ENCODE measurements at places on chromosomes 3 and 15.
A peak's percentile ranks its signal among the peaks of the same experiment; 100 is the strongest.

GRCh38 chr15:70234256-70234905, 136.7 kb upstream of the TLE3 start:
- no peak for DNase-seq

- no peak for DNase-seq
Measured at GRCh38 chr3:120144267-120144666, 50.0 kb upstream of the GSK3B start.

DNA sequence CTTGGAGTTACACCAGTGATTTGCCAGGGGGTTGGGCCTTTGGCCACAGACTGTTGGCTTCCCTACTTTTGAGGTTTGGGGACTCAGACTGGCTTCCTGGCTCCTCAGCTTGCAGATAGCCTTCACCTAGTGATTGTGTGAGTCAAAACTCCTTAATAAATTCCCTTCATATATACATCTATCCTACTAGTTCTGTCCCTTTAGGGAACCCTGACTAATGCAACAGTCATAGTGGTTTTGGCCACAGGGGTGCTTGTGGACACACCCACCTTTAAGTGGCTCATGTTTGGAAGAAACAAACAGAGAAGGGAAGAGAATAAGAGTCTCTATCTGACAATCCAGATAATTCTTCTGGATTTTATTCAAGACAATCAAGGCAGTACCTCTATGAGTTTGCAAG, 457.7 kb downstream of the EPHA3 start:
- DNase-seq = no peak

DNA sequence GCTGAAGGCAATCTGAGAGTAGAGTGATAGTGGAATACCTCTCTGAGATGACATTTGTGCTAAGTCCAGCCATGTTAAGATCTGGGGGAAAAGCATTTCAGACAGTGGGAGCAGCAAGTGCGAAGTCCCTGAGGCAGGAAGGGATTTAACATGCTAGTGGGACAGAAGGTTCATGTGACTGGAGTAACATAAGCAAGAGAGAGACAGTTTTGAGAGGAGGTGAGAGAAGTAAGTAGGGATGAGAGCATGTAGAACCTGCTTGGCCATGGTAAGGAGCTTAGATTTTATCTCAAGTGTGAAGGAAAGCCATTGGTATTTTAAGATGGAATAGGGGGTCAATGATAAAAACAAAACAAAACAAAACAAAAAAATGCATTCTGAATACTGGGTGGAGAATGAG, 358.6 kb upstream of the KCNH8 start:
- no peak for DNase-seq

DNA sequence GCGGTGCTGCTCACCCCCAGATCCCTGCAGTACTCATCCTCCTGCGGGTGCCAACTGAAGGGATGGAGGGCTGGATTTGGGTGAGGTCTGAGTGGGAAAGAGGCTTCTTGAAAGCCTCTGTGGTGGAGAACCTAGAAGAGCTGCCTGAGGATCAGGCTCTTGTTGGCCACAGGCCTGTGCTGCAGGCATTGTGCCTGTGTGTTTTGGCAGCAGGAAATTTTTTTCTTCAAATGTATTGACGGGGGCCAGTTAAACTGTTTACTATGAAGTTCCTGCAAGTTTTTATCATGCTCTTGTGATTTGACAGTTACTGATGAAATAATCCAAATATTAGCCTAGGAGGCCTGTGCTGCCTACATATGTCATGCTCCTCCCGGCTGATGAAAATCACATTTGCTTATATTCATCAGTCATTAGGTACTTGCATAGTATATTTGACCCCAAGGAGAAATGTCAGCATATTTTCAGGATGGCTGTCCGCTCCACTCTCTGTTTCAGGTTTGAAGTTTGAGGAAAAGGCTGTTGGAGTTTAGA, 103.1 kb downstream of the THSD4 start:
- no peak for DNase-seq

- no peak for DNase-seq
Measured at GRCh38 chr3:66145408-66145733, 75.4 kb upstream of the SLC25A26 start.

- DNase-seq = peak; percentile 90
Measured at GRCh38 chr3:190862209-190863118, at the start of gene GMNC. GMNC (minus strand) TSS chr3:190862694; CDS start chr3:190862615, 79 bp downstream.

- no peak for DNase-seq
Measured at GRCh38 chr3:122217901-122218300, 34.4 kb downstream of the CASR start.

DNA sequence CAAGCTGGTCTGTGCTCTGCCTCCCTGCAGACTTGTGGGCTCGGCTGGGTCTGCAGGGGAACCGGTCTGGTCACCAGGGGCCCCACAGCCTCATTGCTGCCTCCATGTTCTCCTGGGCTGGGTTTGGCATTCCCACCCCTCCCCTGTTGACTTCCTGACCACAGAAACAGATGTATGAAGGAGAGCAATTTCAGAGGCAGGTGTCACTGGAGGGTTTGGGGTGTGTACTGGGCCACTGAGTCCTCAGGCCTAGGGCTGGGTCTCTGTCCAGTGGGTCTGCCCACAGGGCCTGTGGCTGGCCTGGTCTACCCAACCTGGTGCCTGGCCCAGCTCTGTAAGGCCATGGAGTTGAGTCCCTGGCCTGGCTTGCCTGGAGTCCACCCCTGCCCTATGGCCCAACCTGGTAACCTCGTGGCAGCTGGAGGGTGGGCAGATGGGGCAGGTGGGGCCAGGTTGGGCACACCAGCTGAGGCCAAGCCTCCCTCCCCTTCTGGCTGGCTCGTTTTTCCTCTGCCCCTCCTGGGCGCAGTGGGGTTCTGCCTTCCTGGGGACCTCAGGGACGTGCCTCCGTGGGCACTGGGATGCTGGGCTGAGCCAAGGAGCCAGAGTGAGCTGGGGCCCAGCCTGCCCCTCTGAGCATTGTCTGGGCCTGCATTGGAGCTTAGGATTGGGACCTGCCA, 20.8 kb downstream of the PLXNA1 start:
- DNase-seq = no peak

- no peak for DNase-seq
Measured at GRCh38 chr15:81894061-81894460, 151.8 kb downstream of the MEX3B start.

DNA sequence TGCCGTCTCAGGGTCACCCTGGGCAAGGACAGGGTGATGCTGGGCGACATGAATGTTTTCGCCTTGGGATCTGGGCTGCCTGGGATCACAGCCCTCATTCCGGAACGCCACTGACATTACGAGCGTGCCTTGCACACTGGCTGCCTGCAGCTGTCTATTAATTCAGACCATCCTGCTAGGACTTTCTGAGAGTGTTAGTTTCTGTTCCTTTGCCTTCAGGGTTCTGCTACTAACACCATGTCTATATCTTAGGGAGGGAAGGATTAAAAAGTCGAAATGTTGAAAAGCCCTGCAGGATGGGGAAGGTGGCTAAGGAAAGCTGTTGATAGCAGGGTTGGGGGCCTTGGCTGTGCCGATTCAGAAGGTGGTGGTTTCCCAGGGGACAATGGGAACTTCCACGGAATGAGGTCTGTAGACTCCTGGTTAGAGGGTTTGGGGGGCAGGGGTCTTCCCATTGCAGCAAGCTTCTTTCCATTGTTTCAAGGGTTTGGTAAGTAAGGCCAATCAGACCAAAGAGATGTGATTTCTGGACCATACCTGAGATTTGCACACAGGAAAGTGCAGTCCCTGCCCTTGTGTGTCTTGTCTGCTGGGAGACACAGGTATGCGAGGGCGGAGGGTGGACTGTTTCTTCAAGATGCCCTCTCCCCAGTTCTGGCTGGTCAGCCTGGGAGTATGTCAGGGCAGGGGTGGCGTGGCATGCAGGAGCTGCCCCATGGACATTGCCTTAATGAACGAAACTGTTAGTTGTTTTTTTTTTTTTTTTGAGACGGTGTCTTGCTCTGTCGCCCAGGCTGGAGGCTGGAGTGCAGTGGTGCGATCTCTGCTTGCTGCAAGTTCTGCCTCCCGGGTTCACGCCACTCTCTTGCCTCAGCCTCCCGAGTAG, 50.9 kb downstream of the RGMA start:
- no peak for DNase-seq

DNA sequence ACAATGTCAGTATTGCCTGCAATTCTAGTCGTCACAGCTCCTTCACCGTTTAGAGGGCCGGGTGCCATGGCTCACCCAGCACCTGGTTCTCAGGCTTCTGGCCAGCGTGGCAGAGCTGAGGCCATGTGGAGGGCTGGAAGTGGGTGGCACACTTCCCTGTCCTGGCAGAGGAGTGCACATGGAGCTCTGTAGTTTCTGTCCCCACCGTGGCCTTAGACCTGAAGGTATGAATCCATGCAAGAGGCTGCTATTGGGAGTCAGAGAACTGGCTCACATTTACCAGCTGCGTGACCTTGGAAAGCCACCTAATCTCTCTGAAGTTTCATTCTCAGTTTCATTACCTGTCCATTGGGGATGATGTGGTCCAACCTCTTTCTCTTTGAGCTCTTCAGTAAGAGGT, 22.2 kb downstream of the EPHB1 start:
- DNase-seq = no peak

DNA sequence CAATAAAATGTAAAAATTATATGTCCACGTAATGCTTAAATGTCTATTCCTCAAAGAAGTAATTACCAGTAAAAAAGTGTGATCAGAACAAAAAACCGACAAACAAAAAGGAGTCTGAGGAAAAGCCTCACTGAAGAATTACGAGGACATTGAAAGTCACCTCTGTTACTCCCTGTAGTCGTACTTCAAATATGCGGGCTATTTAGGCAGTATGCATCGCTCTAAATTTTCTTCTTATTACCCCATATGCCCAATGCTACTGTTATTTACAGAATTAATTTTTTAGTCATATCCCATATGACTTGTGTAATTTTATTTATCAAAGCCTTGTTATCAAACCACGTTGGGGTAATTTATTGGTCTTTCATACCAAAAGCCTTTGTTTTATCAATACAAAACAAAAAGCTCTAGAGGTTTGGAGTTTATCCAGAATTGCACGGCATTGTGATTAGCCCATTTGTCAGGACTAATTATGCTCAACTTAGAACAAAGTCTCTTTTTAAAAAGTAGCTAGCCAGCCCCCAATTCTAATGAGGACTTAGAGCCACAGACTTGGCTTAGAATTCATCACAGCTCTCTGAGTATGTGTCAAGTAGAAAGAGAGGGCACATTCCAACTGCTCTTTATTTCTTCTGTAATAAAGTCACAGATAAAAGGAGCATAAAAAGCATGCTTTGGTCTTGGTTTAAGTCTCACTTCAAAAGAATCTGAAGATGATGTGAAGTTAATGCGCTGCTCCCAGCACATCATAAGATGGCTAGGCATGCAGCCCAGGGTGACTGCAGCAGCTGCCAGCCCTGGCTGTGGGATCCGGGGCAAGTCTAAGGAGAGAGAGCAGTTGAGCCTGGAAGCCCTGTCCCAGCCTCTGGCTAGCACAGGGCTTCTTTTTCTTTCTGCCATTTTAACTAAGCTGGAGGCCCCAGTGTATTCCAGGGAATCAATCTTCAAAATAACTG, 521.0 kb downstream of the GABRG3 start:
- DNase-seq = no peak

GRCh38 chr3:8455526-8456411, 45.9 kb upstream of the LMCD1 start:
- DNase-seq = no peak

- DNase-seq = no peak
Measured at GRCh38 chr3:16467393-16467792, 46.1 kb downstream of the RFTN1 start.

- DNase-seq = no peak
Measured at GRCh38 chr15:98954411-98954810, 53.2 kb downstream of the PGPEP1L start.

GRCh38 chr3:158953131-158953530, 151.3 kb downstream of the MFSD1 start:
- DNase-seq = no peak

- DNase-seq = no peak
Measured at GRCh38 chr15:90015749-90016148, 14.6 kb downstream of the ZNF710 start.

DNA sequence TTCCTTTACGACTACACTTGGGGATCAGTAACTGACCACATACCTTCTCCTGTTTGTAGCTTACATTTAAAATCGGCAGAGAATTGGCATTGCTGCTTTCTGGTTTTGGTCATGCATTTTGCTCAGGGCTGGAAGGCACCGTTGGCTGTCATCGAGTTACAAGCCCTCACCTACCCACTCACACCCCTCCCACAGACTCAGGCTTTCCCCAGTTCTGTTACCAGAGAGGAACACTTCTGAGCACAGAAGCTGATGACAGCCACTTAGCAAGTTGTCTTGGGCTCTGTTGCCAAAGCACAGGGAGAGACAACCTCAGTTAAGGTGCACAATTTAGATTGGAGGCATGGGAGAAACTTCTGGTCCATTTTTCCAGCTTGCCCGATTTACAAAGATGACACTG, 204.8 kb upstream of the TOPAZ1 start:
- no peak for DNase-seq

DNA sequence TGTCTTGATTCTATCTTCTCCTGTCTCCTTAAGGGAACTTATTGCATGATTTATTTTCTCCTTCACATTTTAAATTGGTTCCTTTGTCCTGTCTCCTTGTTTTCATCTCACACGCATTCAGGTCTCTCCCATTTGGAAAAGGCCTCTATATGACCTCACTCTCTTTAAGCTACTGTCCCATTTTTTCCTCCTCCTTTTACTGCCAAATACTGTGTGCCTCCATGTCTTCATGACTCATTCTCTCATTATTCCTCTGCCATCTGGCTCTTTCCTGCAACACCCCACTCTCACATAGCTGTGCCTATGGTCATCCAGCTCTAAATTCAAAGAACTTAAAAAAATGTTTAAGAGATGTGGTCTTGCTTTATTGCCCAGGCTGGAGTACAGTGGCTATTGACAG, 48.0 kb downstream of the TYRO3 start:
- DNase-seq = no peak

- DNase-seq = no peak
Measured at GRCh38 chr3:112360561-112360960, 27.6 kb downstream of the CD200 start.

- DNase-seq = no peak
Measured at GRCh38 chr15:34594361-34594760, 10.9 kb upstream of the GOLGA8B start.

GRCh38 chr15:90230071-90230494, 3.7 kb downstream of the CIB1 start:
- DNase-seq = no peak

DNA sequence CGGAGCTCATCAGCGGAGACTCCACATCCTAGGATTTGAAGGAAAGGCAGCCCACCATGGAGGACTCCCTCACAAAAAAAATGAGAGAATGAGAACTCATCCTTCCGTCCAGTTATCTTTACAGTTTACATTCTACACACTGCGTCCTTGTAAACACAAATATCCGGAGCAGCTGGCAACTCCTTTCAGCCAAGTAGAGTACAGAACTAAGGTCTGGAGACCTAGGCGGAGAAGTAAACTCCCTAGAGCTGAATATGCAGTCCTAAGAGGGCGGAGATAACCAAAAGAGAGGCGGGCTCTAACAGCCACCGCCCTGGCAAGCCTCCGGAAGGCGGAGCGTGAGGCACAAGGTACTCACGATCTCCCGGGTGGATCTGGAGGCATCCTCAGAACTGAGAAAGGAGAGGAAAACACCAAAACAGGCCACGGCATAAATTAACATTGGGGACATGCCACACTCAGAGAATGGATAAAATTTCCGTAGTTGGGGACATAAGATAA, 924 bp upstream of the SIN3A start:
- DNase-seq = peak; percentile 89

Measured in osteocyte (in vitro differentiated cells).